ENCODE measurements at places on chromosomes 13 and 19.

DNA sequence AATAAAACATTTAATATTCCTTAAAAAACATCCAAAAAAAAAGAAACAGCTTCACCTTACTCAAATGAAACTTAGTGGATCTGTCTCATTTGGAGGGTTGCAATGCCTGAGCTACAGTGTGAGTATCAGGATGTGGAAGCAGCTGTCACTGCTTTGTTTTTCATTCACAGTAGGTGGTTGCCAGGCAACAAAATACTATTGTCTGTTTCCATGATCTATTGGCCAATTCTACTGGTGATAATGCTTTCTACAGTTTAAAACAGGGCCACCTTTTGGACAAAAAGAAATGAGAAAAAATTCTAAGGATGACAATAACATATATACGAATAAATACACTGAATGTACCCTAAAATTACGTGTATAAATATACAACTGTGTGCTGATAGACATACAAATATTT lies 3.0 kb downstream of the ENOX1 start:
- no peak for ATAC-seq
- H3K4me1 ChIP-seq, result no peaks in the 10 kb centered on the region

DNA sequence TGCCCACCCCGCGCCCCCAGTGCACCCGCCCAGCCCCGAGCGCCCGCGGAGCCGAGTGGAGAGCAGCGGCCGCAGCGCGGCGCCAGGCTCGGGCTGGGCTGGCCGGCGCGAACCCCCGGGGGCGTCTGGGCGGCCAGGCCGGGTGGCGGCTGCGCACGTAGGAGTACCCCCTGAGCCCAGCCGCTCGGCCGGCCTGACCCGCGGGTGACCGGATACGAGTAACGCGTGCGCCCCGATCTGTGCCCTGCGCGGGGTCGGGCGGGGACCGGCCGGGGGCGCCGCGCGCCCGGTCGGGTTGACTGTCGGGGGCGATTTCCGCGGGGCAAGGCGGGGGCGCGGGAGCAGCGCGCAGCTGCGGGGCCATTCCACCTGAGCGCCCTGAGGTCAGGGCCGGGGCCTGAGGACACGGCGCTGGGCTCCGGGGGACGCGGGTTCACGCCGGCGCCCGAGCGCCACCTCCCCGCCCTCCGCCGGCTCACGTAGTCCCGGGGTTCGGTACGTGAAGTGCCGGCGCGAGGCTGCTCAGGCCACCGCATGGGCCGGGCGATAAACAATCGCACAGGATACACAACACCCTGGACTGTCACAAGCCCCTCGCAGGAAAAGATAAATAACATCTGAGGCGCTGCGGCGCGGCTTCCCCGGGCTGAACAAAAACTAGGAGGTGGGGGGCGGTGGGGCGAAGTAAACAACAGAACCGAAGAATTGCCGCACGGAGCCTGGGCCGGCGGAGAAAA lies 37.6 kb upstream of the FLT1 start:
- ATAC-seq, result peak; percentile 19
- H3K36me3 ChIP-seq, result no peaks in the 10 kb centered on the region
- H3K27ac ChIP-seq, result no peak overlapping the region
- no peaks in the 10 kb centered on the region for H3K4me1 ChIP-seq
- peaks cover 43% of the 10 kb centered on the region for H3K27me3 ChIP-seq

- peaks cover 9% of the 10 kb centered on the region for H3K4me1 ChIP-seq
- no peaks in the 10 kb centered on the region for H3K36me3 ChIP-seq
- H3K27ac ChIP-seq, result no peak overlapping the region
- peaks cover 45% of the 10 kb centered on the region for H3K27me3 ChIP-seq
- H3K4me3 ChIP-seq, result peak overlapping the region; percentile 74
- peak; percentile 48 for ATAC-seq
These were observed 6.2 kb downstream of the HRC start for GRCh38 chr19:49148784-49149651.

GRCh38 chr13:111958612-111959395 lies 108.1 kb upstream of the SOX1 start:
- no peaks in the 10 kb centered on the region for H3K36me3 ChIP-seq
- H3K27me3 ChIP-seq, result no peaks in the 10 kb centered on the region
- H3K4me3 ChIP-seq, result no peak overlapping the region
- no peak for ATAC-seq
- H3K27ac ChIP-seq, result no peak overlapping the region
- no peaks in the 10 kb centered on the region for H3K4me1 ChIP-seq

DNA sequence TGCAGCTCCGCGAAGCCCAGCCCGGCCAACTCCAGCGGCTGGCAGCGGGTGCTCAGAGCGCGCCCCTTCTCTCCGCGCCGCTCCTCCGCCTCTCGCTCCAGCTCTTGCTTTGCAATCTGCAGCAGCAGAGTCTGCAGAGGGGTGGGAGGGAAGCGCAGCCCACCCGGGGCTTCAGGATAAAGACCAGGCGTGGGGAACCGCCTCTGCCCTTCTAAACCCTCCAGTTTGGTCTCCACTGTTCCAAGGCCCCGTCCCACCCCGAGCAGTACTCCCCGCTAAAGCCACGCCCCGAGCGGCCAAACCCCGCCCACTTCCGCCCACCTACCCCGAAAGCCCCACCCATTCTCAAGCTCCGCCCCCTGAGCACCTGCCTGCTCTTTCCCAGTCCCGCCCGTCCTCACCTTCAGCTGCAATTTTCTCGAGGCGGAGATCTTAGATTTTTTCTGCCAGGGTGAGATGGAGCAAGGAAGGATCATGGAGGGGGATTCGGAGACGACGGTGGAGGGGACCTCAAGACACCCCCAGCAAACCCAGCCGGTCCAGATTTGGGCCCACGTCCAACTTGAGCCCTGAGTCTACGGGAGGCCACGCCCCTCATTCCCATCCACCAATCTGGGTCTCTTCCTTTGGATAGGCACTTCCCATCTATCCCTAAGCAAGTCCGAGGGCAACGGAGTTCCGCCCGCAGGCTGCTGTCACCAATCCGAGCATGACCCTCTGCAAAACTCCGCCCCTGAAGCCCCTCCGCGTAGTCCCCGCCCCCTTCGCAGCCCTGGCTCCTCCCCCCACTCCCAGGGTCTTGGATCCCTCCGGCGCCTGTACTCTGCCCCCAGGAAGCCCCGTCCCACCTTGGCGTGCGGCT lies 1.1 kb downstream of the TNNI3 start:
- H3K27me3 ChIP-seq, result peaks cover 4% of the 10 kb centered on the region
- H3K27ac ChIP-seq, result no peak overlapping the region
- H3K4me1 ChIP-seq, result peaks cover 17% of the 10 kb centered on the region
- no peak for ATAC-seq

- H3K27ac ChIP-seq, result no peak overlapping the region
- H3K36me3 ChIP-seq, result no peaks in the 10 kb centered on the region
- ATAC-seq, result no peak
- H3K4me3 ChIP-seq, result no peak overlapping the region
These were observed 210.7 kb upstream of the SLC10A2 start for GRCh38 chr13:103276775-103277498.

- H3K27me3 ChIP-seq, result peaks cover 7% of the 10 kb centered on the region
- no peaks in the 10 kb centered on the region for H3K4me1 ChIP-seq
These were observed 277.3 kb downstream of the ATP8A2 start for GRCh38 chr13:25649001-25649633.

DNA sequence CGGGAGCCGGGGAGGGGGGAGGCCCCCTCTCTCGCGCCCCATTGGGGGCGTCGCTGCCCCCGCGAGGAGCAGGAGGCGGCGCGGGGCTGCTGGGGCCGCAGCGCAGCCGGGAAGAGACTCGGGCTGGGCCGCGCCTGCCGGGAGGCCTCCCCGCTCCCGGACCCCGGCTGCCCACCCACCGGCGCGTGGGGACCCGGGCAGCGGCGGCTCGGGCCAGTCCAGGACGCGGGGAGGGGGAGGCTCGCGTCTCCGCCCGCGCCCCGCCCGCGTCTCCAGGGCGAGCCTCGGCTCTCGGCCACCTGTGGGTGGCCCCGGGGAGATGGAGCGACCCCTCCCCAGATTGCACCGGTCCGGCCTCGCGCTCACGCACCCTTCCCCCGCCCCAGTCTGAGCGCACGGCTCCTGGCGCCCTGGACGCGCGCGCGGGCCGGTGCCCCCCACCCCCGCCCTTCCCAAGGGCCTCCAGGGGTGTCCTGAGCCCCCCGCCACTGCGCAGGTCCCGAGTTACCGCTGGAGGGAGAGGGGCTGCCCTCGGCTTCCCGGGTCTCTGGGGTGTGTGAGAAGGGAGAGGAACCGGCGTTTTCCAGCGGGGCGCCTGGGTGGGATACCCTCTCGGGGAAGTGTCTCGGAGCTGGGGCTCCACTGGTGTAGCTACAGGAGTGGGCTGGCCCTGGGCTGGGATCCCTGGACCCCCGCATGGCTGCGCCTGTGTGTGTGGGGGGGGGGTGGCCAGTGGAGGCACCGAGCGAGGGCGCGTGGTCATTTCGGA lies 645 bp downstream of the PALM start:
- H3K4me3 ChIP-seq, result no peak overlapping the region
- H3K36me3 ChIP-seq, result no peaks in the 10 kb centered on the region
- H3K27me3 ChIP-seq, result peaks cover 5% of the 10 kb centered on the region
- no peak overlapping the region for H3K27ac ChIP-seq
- ATAC-seq, result no peak
- no peaks in the 10 kb centered on the region for H3K4me1 ChIP-seq

GRCh38 chr19:7373862-7374261 lies 25.1 kb downstream of the ARHGEF18 start:
- peak; percentile 46 for ATAC-seq
- H3K36me3 ChIP-seq, result peaks cover 87% of the 10 kb centered on the region
- H3K27ac ChIP-seq, result no peak overlapping the region
- H3K4me3 ChIP-seq, result no peak overlapping the region
- no peaks in the 10 kb centered on the region for H3K27me3 ChIP-seq

GRCh38 chr13:20340136-20340758 lies 108.1 kb upstream of the GJB6 start:
- H3K27ac ChIP-seq, result no peak overlapping the region
- H3K27me3 ChIP-seq, result no peaks in the 10 kb centered on the region
- H3K4me1 ChIP-seq, result no peaks in the 10 kb centered on the region
- no peak for ATAC-seq

GRCh38 chr19:40803857-40804782 lies 5.1 kb downstream of the EGLN2 start:
- peak overlapping the region; percentile 94 for H3K4me3 ChIP-seq
- ATAC-seq, result peak; percentile 10
- H3K36me3 ChIP-seq, result peaks cover 90% of the 10 kb centered on the region
- peaks cover 62% of the 10 kb centered on the region for H3K4me1 ChIP-seq
